Stimulated activated CD8-positive, alpha-beta memory T cell treated with anti-CD3 and anti-CD28 coated beads, Interleukin-4, amount 100 ng/mL, for 4 hours (primary cell): ENCODE measurements at places on chromosomes 5 and 9.

GRCh38 chr5:24215114-24215513 is 429.7 kb downstream of the CDH10 start:
- no peak for DNase-seq

- DNase-seq = no peak
These were observed 315.7 kb downstream of the MAT2B start for GRCh38 chr5:163821142-163821541.

GRCh38 chr9:89428901-89429890 is 68.7 kb downstream of the SEMA4D start:
- DNase-seq = no peak

GRCh38 chr9:34701023-34701768 is 8.7 kb downstream of the CCL21 start:
- DNase-seq = peak; percentile 56

DNA sequence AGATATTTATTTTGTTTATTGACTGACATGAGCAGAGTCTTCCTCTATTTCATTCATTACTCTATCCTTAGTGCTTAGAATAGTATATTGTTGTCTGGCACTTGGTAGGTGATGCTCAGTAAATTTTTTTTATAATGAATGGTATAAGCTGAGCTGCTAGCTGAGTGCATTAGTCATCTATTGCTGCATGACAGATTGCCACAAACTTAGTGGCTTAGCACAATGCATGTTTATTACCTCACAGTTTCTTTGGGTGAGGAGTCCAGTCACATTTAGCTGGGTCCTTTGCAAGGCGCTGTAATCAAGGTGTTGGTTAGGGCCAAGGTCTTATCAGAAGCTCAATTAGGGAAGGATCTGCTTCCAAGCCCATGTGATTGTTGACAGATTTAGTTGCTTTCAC is 23.1 kb downstream of the SMAD5 start:
- no peak for DNase-seq

DNA sequence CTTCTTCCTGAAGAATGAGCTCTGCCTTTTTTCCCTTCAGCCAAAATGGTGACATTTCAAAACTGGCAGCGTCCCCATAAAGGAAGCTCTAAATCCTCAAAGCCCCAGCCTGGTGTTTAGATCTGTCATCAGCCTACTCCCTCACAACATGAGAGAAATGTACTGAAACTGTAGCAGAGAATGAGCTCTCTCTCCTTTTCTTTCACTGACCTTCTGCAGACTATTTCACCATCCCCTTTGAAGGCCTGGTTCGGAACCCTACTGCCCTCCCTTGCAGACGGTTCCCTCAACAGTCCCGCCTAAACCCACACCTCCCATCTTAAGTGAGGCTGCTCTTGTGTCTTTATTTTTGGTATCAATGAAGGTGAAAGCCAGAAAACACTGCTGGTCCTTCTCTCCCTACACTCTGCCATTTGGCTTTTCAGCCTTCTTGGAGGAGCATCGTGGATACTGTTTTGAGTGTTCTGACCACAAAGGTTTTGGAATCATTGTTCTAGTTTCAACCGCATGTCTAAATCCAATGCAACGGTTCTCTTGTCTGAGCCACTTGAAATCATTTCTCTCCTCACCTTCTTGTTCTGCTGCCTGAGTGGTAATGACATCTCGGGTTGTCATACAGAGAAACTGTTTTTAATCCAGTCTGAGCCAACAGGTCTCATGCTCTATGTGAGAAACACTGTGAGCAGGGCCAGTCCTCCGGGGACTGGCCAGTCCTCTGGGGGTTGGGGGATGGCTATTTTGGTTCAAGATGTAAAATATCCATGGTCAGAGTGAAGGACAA is 39.0 kb downstream of the ITK start:
- DNase-seq = no peak

DNA sequence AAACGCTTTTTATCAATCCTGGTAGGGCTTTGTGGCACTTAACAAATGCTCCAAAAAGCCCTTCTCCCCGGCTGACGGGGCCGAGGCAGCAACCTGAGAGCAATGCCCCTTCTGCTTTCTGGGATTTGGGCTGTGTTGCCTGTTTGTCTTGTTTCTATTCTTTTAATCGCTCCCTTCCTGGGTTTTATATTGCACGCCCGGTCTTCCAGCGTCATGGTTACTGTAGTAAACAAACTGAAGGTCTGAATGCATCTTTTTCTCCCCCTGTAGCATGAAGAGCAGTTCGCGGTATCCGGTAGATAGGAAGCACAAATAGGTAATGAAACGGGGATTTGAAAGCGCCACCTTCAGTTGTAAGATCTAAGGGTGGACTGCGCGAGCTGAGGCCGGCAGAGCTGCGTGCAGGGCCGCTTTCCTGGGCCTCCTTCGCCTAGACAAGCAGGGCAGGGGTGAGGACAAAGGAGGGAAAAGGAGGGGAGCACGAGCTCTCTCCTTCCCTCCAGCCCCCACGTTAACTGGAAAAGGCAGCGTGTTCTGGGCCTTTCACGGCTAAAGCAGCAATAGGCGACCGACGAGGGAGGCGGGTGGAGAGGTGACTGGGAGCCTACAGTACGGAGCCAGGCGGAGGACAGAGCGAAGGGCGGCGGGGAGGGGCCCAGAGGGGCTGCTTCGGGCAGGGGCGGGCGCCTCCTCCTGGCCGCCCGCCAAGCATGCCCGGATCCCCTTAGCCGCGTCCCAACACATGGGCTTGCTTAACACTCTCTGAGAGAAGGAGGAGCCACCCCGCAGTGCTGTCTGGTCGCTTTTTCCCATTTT is 49.3 kb upstream of the ZNF366 start:
- DNase-seq = no peak

DNA sequence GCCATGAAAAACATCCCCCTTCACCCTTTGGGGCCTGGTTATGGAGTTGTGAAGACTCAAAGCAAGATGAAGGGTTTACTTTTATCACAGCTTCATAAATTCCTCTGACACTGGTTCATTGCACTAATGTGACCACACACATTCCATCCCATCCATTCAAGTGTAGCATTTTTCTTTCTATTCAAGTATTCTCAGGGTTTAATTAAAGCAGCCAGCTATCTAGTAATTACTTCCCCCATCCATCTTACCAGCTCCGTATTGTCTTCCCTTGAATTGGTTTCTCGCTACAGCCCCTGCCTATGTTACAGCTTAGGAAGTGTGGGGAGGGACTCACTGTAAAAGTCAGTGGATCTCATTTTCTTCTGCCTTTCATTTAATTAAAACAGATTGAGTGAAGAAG is 387.0 kb upstream of the RFX3 start:
- no peak for DNase-seq

DNA sequence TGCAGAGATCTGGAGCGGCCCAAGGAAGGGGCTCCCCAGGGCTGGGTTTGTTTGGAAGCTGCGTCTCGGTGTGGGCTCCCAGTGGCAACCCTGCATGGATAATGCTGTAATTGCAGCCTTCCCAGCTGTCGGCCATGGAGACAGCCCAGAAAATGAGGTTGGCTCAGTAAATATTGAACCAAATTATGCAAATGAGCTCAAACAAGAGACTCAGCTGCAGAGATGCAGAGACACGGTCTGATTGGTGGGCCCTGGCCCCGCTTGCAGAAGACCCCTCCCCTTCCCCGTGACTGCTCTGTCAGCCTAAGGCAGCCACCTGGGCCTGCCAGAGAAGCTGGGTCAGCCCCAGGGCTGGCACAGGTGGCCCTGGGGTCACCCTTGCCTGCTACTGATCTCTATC is 75.9 kb downstream of the RAD23B start:
- DNase-seq = no peak

DNA sequence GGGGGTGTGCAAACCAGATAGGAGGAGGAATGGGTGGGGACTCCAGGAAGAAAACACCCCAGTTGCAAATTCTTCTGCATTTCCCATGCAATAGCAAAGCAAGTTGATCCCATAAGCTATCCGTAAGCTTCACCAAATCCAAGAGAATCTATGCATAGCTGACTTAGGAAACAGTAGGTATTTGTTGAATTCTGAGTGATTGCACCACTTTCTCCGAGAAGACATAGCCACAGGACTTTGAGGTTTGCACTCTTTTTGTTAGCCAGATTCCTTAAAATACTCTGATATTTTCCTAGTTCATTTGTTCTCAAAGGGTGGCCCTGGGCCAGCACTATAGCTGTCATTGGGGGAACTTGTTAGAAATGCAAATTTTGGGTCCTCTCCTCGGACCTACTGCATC is 271.9 kb downstream of the SLIT3 start:
- no peak for DNase-seq

- DNase-seq = no peak
These were observed 228.7 kb downstream of the TUSC1 start for GRCh38 chr9:25449503-25449902.

DNA sequence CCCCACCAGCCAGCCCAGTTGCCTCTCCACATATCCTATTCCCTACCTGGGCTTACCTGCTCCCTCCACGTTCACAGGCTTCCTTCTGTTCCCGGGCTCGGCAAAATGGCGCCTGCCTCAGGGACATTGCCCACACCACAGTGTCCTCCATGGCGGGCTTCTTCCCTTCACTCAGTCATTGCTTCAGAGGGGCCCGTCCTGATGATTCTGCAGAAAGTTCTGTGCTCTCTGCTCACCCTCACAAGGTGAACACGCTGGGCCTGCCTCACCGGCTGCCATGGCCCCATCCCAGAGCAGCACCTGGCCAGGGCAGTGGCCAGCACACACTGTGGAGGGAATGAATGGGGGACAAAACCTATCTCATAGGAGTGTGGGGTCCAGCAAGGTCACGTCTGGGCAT is 313.0 kb downstream of the GADD45G start:
- no peak for DNase-seq

DNA sequence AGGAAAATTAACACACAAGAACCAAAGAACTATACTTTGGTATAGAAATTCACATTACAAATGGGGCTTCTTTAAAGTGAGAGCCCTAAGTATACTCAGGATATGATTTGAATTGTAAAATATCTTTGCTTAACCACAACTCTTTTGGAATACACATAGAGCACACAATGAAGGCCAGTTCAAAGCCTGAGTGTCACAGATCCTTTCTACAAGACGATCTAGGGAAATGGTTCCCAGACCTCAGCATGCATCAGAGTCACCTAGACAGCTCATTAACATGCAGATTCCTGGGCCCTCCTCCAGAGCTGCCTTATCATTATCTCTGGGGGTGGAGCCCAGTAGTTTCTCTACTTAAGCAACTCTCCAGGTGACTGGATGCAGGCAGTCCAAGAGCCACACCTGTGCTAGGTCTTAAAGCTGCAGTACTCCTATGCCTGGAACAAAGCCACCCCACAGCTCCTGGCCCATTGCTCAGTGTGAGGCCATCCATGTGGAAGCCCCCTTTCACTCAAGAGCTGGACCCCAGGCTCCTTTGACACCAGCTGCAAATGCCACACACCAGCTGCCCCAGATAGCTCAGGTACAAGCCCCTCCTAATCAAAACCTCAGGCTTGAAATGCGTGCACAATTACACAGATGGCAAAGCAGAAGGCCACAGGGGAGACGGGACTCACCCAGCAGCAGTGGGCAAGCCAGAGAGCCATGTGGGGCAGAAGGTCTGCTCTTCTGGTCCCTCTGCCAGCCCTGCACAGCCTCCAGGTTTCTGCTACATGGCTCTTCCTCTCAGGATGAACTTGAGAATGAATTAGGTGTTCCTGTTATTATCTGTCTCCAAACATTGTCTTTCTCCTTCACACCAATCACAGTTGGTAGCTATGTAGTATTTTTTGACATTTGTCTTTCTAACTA is 106.1 kb downstream of the SH3TC2 start:
- no peak for DNase-seq

- no peak for DNase-seq
These were observed 1.5 kb downstream of the FAM78A start for GRCh38 chr9:131274674-131275331.

DNA sequence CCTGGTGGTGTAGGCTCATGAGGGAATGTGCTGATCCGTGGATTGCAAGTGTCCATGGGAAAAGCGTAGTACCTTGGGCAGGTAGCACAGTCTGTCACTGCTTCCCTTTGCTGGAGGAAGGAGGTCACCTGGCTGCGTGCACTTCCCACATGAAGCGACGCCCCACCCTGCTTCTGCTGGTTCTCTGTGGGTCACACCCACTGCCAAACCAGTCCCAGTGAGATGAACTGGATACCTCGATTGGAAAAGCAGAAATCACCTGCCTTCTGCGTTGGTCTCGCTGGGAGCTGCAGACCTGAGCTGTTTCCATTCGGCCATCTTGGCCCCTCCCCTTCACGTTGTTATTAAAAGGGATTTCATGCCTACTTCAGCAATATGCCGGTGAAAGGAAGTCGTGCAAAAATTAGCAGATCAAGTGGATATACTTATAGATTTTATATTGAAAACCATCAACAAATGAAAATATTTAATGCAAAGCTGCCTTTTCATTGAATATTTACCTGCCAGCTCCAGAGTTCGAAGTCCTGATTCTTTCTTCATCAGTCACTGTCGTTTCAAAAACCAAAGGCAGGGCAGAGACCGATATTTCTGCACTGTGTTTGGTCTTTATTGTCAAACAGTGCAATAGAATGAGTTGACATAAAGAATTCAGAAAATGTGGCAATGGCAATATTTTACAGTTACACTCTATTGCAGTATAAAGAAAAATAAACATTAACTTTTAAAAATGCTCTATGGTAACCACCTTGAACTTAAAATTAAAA is 123.2 kb downstream of the JAKMIP2 start:
- DNase-seq = no peak

GRCh38 chr5:171692107-171692506 is 93.5 kb upstream of the SMIM23 start:
- no peak for DNase-seq

DNA sequence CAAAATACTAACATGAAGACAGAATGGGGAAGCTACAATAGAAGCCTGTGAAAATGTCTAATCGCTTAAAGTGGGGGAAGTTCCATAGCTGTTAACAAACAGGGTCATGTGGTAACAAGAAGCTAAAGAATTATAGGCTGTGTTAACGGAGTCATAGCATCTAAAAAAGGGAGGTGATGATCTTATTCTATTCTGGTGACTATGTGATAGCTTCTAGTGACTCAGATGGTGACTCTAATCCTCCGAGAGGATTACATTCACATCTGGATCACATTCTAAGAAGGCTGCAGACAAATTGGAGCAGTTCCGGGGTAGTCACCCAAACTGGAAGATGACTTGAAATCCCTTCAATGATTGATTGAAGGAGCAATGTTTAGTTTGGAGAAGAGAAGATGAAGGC is 142.1 kb downstream of the LIFR start:
- no peak for DNase-seq

DNA sequence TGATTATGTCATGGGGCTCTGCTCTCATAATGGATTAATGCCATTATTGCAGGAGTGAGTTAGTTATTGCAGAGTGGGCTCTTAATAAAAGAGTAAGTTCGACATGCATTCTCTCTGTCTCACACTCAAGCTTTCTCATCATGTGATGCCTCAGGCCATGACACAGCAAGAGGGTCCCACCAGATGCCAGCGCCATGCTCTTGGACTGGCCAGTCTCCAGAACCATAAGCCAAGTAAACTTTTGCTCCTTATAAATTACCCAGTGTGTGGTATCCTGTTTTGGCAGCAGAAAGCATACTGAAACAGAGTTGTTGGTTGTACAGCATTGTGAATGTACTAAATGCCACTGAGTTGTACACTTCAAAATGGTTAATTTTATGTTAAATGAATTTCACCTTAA is 138.1 kb downstream of the MYO10 start:
- no peak for DNase-seq

GRCh38 chr9:129383561-129384490 is 205.8 kb upstream of the IER5L start:
- DNase-seq = peak; percentile 17

GRCh38 chr5:159519365-159519764 is 189.1 kb upstream of the IL12B start:
- DNase-seq = no peak
